ENCODE measurements at places on chromosomes 5 and 9.
A peak's percentile ranks its signal among the peaks of the same experiment; 100 is the strongest.

- no peak for DNase-seq
Observed at GRCh38 chr9:133770076-133770777, 32.1 kb upstream of the SARDH start.

DNA sequence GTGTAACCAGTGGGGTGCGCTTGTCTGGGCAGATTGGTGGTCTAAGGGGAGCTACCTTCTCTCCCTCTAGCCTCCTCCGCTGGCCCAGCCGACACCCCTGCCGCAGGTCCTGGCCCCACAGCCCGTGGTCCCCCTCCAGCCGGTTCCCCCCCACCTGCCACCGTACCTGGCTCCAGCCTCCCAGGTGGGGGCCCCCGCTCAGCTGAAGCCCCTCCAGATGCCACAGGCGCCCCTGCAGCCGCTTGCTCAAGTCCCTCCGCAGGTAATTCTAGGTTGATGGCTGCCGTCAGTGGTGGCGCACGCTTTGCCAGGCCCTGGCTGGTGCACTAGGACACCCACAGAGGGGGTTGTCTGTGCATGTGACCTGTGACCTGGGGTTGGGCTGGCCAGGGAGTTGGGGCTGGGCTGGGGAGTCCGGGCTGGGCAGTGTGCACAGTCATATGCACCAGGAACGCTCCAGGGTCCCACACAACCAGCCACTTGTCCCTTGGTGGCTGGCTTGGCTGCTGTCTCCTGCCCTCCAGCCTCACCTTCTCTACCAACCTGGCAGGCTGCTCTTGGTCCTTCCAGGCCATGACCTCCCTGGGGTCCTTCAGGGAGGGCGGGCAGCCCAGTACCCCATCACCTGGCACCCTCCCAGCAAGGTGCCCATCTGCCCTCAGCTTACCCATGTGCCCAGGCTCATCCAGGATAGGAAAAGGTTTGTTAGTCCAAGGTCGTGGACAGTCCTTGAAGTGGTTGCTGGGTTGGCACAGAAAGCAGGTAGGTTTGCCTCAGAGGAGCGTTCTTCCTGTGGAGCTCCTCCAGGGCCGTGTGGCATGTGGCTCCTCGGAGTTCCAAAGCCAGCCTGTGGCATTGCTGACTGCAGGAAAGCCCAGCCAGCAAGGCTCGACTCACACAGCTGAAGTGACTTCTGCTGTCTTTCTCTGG, 73.2 kb downstream of the WNK2 start:
- no peak for DNase-seq

- no peak for DNase-seq
Observed at GRCh38 chr9:20321423-20322082, 300.7 kb downstream of the MLLT3 start.

DNA sequence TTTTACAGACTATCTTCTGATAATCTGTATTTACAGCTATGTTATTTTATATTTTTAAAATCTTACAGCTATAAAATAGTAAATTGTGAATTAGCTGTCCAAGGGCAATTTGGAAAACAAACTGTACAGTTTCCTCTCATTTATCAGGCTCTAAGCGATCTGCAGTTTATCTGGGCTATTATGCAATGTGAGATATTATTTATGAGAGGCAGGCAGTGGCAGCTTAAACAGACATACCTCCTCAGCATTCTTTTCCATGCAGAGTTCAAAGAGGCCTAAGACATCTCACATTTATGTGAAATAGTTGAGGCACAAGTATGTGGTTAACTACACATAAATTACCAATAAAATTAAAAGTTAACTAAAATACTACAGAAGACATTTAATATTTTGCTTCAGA, 10.2 kb downstream of the NIPSNAP3B start:
- DNase-seq, result no peak

DNA sequence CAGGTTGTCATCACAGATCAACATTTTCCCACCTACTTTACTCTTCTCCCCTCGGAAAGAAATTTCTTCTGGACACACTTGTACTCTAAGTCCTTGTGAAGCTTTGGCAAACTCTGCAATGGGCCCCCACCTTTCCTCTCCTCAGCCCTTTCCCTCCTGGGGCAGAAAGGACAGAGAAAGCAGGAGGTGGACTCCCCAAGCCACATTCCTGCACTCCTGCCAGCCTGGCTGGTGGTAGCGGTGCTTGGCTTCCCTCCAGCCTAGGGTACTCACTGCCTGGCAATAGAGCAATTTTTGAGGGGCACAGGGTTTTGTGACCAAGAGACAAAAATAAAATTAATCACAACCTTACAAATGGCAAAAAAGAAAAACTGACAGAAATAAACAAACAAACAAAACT, 451.4 kb downstream of the ZSWIM6 start:
- DNase-seq, result no peak

DNA sequence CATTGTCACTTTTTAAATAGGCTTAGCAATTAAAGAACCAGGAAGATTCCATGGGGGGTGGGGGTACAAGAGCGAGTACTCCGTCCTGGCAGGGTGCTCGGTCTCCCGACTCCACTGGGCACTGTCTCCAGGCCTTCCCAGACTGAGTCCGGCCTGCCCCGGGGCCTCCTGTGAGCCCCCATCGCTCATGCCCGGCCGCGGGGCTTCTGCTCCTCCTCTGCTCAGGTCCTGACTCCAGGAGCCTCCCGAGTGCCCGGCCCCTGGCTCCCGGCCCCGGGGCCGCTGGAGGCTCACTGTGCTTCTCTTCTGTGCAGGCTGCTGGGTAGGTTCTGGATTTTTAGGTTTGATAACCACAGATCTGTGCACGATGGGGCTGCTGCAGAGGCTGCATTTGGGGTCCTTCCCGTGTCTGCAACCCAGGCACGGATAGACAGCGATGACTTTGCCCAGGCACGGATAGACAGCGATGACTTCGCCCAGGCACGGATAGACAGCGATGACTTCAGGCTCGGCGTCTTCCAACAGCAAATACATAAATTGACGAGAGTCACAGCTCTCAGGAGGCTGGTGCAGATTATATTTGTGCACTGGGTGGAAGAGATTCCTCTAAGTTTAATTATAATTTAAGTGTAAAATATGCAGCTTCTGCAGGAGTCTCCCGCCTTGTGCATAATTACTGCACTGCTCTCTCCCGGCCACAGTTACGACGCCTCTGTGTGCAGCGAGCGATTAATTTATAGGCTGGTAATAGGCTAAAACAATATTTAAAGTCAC, 74.8 kb upstream of the RXRA start:
- DNase-seq, result no peak

GRCh38 chr5:122967625-122968024, 68.9 kb downstream of the PPIC start:
- no peak for DNase-seq

DNA sequence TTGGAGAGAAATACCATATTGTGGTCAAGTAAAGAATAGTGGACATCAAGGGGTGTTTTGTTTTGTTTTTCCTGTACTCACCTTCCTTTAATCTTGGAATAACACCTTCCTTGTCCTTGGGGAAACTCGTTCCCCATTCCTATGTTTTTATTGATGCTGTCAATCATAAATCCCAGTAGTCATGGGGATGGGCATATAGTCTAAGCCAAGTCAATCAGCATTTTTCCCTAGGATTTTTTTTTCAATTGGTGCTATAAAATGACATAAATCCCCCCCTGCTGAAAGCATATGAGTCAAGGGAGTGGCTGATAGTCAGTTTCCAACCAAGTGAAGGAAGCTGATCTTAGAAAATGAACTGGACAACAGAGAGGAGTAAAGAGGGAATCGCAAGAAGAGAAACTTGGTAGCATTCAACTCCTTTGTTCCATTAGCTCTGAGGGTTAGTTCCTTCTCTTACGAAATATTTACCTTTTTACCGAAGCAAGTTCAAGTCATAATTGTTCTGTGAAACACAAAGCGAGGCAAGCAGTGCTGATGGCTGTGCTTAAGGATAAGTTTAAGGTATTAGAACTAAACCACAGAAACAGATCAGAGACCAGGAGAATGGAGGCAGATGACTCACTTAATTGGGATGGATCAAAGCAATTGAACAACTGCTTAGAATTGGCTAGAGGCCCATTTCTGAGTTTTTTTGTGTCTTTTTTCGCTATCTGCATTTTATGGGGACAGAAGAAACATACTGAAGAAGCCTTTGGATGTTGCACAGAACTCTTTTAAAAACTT, 218.6 kb downstream of the SEMA6A start:
- no peak for DNase-seq

- peak; percentile 11 for DNase-seq
Observed at GRCh38 chr5:39217365-39218281, 1.7 kb downstream of the FYB1 start.

GRCh38 chr9:130446101-130446861, 1.5 kb downstream of the ASS1 start:
- no peak for DNase-seq

DNA sequence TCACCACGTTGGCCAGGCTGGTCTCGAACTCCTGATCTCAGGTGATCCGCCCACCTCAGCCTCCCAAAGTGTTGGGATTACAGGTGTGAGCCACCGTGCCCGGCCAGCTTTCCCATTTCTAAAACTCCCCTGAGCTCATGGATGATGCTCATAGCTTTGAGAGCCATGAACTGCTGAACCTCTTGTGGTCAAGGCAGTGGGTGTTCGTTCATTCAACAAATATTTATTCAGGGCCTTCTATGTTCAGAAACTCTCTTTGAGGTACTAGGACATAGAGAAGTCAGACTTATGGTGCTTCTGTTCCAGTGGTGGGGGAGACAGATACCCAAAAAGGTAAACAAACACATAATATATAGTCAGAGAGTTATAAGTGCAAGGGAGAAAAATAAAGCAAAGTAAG, 2.7 kb downstream of the BSPRY start:
- DNase-seq, result no peak

DNA sequence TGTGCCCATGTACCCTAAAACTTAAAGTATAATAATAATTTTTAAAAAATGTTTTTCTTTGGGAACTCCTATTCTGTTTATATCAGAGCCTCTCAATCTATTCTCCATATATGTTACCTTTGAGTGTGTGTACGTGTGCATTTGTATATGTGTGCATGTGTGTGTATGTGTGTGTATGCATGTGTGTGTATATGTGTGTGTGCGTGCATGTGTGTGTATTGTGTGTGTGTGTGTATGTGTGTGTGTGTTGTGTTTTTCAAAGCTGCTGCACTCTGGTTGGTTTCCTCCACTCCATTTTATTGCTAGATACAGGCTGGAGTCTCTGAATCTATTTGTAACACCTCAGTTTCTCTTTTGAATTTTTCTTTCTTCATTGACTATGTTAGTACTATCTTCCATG, 20.0 kb downstream of the SURF6 start:
- no peak for DNase-seq

GRCh38 chr9:91082731-91083130, 279.0 kb downstream of the AUH start:
- DNase-seq, result peak; percentile 76

- DNase-seq, result no peak
Observed at GRCh38 chr5:56128113-56128512, 105.0 kb downstream of the ANKRD55 start.

DNA sequence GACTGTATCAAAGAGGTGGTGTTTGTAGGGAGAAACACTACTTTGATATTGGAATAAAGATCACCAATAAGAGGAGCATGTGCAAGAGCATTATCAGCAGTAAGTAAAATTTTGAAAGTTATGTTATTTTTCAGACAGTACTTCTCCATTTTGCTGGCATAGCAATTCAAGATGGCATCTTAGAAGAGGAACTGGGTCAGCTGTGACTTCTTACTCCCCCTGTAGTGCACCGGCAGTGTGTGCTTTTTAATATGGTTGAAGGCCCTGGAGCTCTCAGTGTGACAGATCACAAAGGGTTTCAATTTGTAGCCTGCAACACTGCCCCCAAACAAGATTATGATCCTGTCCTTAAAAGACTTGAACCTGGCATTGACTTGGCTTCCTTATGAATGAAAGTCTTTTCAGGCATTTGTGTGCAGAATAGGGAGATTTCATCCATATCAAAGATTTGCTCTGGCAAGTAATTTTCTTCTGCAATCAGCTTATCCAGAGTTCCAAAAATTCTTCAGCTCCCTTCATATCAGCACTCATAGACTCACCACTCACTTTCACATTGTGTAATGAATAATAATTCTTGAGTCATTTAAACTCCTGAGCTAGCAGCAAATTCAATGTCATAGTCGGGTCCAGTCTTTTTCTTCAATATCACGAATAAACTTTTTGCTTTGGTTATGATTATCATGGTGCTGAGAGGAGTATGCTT, 105.7 kb upstream of the MAMDC2 start:
- no peak for DNase-seq

DNA sequence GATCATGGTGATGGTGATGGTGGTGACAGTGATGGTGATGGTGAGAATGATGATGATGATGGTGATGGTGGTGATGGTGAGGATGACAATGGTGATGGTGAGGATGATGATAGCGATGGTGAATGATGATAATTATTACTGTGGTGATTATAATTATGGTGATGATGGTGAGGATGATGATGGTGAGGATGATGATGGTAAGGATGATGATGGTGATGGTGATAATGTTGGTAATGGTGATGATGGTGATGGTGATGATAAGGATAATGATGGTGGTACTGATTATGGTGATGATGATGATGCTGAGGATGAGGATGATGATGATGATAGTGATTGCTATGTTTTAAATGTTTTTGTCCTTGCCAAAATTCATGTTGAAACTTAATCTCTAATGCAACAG, 37.3 kb upstream of the HRH2 start:
- DNase-seq, result no peak

GRCh38 chr5:59528202-59528862, 365.2 kb downstream of the PDE4D start:
- DNase-seq, result no peak

DNA sequence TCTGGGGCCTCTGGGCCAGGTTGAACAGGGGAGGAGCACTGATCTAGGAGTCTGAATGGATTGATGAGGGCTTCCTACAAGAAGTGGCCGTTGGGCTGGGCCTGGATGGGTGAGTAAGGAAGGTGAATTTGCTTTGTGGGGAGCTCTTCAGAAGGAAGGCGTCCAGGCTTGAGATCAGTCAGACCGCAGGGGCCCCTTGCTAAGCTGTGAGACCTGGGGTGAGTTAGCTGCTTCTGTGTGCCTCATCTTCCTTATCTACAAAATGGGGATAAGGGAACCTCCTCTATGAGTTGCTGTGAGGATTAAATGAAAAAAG, 1.1 kb upstream of the SYNPO start:
- no peak for DNase-seq

DNA sequence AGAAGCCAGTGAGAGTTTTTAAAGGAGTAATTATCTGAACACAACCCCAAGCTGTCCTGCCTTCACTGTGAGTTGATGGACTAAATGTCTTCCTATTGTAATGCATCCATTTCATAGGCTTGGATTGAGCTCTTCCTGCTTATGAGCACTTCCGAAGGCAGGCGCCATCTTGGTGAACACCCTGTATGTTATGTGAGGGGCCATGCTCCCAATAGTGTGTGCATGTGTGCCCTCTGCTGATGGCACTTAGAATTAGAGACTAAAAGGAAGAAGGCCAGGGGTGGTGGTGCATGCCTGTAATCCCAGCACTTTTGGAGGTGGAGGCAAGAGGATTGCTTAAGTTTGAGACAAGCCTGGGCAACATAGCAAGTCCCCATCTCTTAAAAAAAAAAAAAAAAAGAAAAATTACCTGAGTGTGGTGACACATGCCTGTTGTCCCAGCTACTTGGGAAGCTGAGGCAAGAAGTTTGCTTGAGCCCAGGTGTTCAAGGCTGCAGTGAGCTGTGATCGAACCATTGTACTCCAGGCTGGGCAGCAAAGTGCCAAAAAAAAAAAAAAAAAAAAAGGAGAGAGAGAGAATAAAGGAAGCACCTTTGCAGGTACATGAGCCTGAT, 65.0 kb downstream of the C9orf152 start:
- no peak for DNase-seq
